ENCODE measurements at places on chromosomes 3 and 15. TPM values are rescaled to one million over a fixed set of nuclear protein-coding genes. Genes with fewer than 3 reads are reported as not detected.

GRCh38 chr3:58383476-58383875 is 50.2 kb downstream of the PDHB start:
- DNase-seq = no peak

- DNase-seq = no peak
Observed at GRCh38 chr3:167811031-167811430, 75.5 kb downstream of the SERPINI1 start.

FAM81A gene
- total RNA-seq = 6.6 TPM

DNA sequence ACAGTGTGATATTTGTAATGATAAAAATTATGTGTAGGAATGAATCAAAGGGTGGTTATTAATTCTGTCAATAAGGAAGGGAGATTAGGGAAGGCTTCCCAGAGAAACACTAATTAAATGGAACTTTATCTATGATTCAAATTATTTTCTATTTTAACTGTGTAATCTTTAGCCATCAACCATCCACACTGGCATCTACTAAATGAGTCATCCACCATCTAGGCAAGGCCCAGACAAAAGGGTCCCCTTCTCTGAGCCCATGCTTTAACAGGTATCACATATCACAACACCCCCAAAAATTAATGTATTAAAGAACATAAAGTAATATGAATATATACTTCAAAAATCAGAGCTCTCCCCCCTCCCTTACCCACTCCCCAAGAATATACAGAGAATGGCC is 19.9 kb upstream of the TPM1 start:
- DNase-seq = no peak

GRCh38 chr15:80934761-80935221 is 54.8 kb downstream of the MESD start:
- no peak for DNase-seq

PP2D1 gene
- total RNA-seq = not detected

GRCh38 chr3:156474560-156475389 is 80.1 kb downstream of the SSR3 start:
- DNase-seq = no peak

DNA sequence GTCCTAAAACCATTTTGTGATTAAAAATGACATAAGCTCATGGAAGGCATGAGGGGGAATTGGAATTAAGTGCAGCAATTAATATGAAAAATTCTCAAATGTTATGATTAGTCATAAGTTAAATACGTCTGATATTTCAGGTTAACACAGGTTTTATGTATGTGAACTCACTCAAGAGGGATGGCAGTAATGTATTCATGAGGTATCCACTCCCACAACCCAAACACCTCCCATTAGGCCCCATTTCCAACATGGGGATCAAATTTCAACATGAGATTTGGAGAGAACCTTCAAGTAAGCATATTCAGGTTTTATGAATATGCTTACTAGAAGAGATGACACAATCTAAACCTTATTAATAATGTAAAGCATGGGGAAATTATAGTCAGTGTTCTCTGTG is 41.6 kb upstream of the IL20RB start:
- no peak for DNase-seq

FSIP1 gene
- total RNA-seq = 0.42 TPM

DNA sequence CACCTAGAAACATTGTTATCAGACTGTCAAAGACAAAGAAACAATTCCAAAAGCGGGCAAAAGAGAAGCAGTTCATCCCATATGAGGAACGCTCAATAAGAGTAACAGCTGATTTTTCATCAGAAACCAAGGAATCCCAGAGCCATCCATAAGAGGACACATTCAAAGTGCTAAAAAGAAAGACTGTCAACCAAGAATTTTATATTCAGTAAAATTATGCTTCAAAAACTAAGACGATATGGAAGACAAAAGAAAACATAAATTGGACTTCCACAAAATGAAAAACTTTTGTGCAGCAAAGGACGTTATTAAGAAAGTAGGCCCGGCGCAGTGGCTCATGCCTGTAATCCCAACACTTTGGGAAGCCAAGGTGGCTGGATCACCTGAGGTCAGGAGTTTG is 4.0 kb downstream of the LEO1 start:
- DNase-seq = no peak

DNA sequence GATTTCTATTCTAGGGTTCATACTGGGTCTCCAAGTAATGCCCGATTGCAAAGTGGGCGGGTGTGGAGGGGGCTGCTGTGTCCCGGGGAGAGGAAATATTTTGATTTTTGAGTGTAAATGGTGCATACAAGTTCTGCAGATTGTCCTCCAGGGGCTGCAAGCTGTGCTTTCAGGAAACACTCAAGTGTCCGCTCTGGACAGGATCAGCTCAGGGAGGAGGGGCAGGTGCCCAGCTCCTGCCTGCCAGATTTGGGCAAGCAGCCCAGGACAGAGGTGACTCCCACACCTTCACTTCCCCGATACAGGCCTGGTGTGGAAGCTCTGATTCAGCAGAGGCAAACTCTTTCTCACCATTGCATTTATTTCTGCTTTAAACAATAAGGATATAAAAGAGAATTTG is 142.7 kb downstream of the ALDH1A2 start:
- DNase-seq = peak; percentile 2

Measured in HCT116 (cell line).